NCI-H2081 treated with DMSO at 0.1 percent for 48 hours (cell line): ENCODE measurements at places on chromosomes 16 and 17.

DNA sequence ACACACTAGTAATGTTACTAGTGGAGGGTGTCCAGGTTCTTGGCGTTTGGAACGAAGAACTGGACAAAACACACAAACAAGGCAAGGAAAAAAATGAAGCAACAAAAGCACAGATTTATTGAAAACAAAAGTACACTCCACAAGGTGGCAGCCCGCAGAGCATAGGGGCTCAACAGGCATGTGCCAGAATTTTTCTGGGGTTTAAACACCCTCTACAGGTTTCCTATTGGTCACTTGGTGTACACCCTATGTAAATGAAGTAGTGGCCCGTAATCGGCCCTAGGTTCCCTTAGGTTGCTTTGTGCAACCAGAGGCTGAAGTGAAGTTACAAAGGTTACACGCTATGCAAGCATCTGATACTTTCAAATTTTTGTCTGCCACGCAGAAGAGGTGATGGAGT lies 8.1 kb downstream of the OR2C1 start:
- DNase-seq = no peak

GRCh38 chr17:72111336-72111923 lies 9.4 kb upstream of the SOX9 start:
- DNase-seq = no peak

GRCh38 chr16:72805486-72805885 lies 242.4 kb downstream of the ZFHX3 start:
- no peak for DNase-seq

DNA sequence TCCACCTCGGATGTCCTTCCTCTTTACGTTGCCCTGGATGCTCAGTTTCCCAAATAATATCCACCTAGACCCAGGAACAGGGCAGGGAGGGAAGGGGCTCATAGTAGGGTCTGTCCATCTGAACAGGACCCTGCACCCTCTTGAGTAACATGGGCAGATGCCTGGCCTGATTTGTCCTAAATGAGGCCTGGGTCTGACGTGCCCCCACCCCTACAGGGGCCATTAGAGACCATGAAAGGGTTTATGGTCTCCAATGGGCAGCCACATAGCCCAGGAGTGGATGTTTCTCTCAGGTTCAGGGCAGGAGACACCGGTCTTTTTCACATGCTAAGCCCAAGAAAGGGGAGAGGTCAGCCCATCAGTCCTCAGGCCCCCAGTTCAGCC lies 6.8 kb downstream of the CACNG1 start:
- DNase-seq = no peak

DNA sequence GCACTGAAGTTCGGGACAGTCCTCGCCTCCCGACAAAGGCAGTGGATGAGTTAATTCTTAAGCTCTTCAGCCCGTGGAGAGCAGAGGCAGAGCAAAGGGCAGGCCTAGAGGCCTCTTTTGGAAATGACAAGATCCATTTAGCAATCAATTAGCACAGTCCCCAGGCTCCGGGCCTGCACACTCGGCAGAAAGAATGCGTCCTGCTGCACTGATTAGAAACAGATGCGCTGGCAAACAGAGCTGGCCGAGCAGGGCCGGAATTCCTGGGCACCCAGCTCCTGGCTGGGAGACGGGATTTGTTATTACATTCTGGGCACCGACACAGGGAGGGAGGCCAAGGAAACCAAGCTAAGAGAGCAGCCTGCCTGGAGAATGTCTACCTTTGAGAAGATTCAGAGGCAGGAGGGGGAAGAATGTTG lies 162.9 kb downstream of the COPRS start:
- no peak for DNase-seq

- no peak for DNase-seq
Measured at GRCh38 chr17:34606763-34607162, 27.4 kb downstream of the TMEM132E start.

- no peak for DNase-seq
Measured at GRCh38 chr17:70158180-70158579, 11.2 kb upstream of the KCNJ2 start.

DNA sequence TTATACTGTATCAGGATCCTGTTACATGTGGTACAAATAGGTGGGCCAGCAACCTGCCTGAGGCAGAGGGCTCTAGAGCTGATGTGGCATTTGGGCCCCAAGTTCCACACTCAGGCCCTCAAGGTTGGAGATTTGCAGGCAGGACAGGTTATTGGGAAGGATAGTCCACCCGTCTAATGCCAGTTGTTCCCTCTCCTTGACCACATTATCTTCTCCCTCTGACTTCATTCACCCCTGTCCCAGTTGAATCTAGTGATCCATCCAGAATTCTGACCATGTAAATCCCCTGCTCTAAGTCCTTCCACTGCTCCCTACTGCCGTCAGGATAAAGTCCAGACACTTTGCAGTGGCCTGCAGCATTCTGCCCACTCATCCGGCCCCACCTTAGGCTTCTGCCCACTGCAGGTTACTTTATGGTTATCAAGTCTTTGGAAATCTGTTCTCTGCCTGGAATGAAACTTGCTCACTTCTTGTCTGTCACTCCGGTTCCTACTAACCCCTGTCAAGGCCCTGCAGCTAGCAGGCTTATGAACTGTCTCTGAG lies 1.9 kb upstream of the NFATC3 start:
- no peak for DNase-seq

DNA sequence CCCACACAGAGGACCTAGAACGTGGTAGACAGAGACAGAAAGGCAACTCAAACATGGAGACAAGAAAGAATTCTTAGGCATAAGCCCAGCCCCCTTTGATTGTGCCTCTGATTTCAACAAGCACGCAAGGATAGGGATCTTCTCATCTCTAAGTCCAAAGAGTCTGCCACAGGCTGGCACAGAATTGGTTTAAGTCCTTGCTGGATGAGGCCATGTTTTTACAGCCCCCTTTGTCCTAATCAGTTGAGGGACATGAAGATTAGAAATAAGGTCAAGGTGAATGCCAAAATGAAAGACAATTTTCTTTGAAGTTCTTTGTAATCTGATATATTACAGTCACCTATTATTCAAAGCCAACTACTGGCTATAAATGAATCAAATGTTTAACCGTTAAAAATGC lies 68.0 kb upstream of the ATP2A3 start:
- DNase-seq = no peak

DNA sequence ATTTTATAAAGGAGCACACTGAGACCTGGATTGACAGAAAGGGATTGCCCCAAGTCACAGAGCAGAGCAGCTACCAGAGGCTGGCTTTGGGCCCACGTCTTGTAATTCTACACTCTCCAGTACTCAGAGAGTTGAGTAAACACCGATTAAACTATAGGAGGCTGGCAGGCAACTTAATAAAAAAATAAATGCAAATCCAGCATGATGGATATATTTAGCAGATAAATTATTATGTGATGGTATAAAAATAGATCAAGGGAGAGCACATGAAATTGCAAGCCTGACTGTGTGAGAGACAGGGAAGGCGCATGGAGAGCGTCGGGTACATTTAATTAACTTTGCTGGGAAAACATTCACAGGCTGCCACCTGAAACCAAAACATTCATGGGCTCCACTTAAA lies 87.7 kb upstream of the CCL2 start:
- no peak for DNase-seq

GRCh38 chr16:12120217-12120981 lies 143.9 kb downstream of the SNX29 start:
- DNase-seq = no peak

DNA sequence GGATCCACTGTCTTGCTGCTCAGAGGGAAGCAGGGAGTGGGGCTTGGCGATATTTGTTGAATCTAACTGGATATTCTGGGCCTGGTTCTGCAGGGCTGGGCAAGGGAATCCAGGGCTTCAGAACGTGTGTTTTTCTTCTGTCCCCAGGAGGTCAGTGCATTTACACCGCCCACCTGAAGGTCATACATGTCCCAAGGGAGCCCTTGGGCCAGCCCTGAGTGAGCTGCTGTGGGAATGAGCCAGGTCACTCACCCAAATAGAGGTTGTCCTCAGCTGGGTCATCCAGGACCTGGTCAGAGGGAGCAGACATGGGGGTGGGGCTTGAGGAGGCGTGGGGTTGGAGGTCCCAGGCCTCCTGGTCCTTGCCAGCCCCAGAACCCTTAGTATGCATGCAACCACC lies 10.6 kb downstream of the CAMKK1 start:
- DNase-seq = no peak

DNA sequence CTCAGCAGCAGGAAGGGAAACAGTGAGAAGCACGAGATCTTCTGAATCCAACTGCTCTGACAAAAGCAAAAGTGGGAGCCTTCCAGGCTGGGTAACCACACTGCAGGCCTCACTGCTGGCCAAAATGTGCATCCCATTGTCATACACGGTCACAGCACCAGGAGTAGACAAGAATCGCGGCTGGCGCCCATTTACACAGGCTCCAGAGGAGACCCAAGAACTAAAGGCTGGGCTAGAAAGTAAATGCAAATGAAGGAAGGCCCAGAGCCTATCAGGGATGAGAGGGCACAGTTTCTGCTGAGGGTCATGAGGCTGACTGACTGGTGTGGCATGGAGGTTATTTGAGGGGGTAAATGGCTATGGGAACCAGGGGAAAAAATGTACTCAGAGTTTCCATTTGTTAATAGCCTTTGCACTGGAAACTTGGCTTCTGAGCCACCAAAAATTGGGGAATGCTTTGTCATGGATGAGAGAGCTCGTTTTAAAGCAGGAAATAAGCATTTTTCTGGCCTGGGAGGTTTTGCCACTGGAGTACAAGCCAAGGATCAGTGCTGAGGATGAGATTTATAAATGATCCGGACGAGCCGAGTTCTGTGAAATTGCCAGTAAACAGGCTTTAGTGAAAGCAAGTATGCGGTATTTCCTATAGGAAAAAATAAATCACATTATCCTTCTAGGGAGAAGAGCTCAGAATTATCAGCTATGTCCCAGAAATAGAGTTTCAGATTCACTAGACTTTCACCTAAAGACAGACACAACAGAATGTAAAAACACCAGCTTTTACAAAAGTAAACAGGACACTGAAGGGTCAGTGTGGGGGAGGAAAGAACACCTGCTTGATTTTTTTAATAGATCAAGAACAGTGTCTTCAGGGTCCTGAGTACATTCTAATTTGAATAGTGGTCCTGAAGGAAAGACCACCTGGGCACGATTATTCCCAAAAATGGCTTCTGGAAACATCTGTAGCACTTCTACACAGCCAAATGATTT lies 66.9 kb upstream of the GSG1L start:
- DNase-seq = no peak

DNA sequence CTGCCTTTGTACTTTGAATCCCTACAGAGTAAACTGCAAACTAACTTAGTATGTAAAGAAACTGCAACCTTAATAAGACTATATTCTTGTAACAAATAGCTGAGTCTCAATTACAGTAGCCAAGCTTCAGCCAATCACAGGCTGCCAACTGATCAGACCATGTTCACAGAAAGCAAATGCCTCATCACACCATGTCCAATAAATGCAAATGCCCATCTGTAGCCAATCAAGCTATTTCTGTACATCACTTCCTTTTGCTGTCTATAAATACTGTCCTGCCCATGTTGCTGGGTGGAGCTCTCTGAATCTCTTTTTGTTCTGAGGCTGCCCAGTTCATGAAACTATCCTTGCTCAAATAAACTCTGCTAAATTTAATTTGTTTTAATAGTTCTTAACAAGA lies 531.7 kb upstream of the TOM1L1 start:
- no peak for DNase-seq

DNA sequence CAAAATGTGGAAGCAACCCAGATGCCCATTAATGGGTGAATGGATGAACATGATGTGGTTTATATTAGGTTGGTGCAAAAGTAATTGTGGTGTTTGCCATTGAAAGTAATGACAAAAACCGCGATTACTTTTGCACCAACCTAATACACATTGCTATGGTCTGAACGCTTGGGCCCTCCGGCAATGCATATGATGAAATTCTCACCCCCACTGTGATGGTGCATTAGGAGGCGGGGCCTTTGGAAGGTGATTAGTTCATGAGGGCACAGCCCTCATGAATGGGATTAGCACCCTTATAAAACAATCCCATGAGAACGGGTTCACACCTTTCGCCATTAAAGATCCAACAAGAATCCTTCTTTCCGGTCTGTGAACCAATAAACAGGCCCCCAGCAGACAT lies 25.3 kb upstream of the PRM1 start:
- DNase-seq = no peak

DNA sequence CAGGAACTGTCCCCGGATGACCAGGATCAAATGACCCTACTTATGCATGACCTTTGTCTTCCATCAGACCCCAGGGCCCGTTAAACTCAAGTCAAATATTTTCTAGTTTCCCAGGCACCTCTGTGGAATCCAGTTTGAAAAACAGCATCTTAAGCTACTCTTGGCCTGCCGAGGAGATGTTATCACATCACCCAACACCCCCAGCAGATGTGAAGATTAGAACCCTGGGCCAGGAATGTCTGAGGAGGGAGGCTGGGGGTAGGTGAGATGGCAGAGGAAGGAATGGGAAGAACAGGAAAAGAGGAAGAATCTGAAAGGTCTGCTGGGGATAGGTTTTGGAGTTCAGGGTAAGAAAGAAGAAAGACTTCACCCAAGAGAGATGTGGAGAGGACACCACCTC lies 79.2 kb downstream of the AXIN2 start:
- DNase-seq = no peak

DNA sequence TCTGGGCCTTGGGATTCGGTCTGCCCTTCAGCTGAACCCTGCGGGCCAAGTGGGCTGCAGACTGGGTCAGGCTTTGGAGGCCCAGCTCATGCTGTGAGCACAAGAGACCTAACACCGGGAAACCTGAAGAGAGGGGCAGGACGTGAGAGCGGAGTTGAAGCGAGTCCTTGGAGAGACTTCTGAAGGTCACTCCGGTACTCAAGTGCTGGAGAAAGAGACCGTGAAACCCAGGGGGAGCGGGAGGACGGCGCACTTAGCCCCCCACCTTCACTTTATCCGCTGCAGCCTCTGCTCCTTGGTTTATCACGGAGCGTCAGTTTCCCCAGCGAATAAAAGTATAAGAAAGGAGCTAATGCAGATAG lies 361 bp downstream of the UQCRC2 start:
- no peak for DNase-seq

DNA sequence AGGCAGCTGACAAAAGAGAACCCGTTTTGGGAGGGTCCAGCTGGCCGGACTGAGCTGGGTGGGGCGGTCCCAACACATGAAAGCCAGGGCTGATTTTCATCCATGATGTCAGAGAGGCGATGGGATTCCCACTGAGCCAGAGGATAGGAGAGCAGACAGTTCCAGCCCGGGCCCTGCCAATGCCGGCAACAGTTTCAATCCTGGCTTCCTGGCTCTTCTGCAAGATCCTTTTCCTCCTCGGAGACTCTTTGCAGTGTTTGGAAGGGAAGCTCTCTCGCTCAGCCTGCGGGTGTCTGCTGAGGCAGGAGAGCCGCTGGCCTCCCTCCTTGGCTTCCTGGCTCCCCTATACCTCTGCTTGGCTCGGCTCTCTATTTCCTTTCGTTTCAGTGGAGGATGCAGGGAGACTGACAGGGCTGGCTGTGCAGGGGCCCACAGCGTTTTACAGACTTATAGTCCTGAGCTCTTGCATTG lies 145.5 kb upstream of the SOX9 start:
- no peak for DNase-seq
